ENCODE measurements at places on chromosomes 3 and 15. TPM values are rescaled to one million over a fixed set of nuclear protein-coding genes. Genes with fewer than 3 reads are reported as not detected.

GOLGA6A gene
- not detected for total RNA-seq

CCR9 gene
- total RNA-seq, result 0.27 TPM

DNA sequence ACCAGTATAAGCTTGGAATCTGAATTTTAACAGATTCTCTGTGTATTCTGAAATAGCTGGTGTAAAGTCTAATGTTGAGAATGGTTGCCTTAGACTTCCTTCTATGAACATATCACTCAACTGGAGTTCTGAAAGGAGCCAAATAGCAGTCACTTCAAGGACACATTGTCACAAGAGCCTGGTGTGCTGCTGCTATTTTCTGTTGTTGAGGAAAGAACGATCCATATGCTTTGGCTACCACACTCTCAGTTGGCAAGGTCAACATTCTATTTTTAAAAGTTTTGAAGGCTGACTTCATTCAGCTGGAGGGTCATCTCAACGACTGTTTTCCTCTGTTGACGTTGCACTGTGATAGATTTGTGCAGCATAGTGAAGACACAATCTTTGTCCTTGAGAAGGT, 248.7 kb downstream of the TUSC7 start:
- H3K27ac ChIP-seq, result no peak overlapping the region
- peaks cover 18% of the 10 kb centered on the region for H3K4me1 ChIP-seq
- no peaks in the 10 kb centered on the region for H3K36me3 ChIP-seq
- no peaks in the 10 kb centered on the region for H3K27me3 ChIP-seq
- DNase-seq, result no peak

DNA sequence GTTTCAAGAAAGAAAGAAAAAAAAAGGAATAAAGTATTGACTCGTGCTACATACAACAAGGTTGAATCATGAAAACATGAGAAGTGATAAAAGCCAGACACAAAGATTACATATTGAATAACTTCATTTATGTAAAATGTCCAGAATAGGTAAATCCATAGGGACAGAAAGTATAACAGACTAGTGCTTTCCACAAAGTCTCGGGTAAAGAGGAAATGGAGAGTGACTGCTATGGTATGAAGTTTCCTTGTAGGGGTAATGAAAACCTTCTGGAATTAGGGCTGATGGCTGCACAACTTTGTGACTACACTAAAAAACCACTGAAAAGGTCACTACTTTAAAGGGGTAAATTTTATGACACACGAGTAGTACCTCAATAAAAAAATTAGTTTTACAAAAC, 13.0 kb downstream of the LRRFIP2 start:
- H3K27ac ChIP-seq, result no peak overlapping the region
- H3K4me1 ChIP-seq, result no peaks in the 10 kb centered on the region
- no peak overlapping the region for H3K4me3 ChIP-seq
- no peaks in the 10 kb centered on the region for H3K36me3 ChIP-seq
- H3K27me3 ChIP-seq, result no peaks in the 10 kb centered on the region

CLRN1 gene
- not detected for total RNA-seq

GRCh38 chr15:89088605-89089315, 504 bp downstream of the ABHD2 start:
- H3K4me3 ChIP-seq, result peak overlapping the region; percentile 90
- peak overlapping the region; percentile 61 for H3K27ac ChIP-seq
- no peaks in the 10 kb centered on the region for H3K36me3 ChIP-seq
- peak; percentile 31 for DNase-seq
- H3K27me3 ChIP-seq, result no peaks in the 10 kb centered on the region
- peaks cover 63% of the 10 kb centered on the region for H3K4me1 ChIP-seq

GRCh38 chr3:22485954-22486353, 717.2 kb upstream of the UBE2E2 start:
- no peaks in the 10 kb centered on the region for H3K4me1 ChIP-seq
- H3K27me3 ChIP-seq, result no peaks in the 10 kb centered on the region
- H3K36me3 ChIP-seq, result no peaks in the 10 kb centered on the region
- no peak for DNase-seq

DNA sequence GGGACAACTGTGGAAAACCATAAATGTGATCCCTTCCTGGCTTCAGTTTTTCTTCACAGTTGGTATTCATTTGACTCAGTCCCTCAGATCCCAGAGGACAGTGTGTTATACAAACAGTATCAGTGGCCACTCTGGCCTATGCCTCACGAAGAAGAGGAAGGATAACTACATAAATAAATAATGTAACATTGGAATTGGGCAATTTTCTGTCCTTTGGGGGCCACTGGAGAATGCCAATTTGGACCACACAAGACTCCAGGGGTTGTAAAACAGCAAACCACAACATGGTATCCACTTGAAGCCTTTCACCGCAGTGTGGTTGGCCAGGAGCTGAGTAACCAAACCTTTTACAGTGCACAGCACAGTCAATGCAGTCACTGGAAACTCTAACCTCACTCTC, 1077.0 kb downstream of the ROBO2 start:
- DNase-seq, result no peak
- no peak overlapping the region for H3K27ac ChIP-seq
- no peak overlapping the region for H3K4me3 ChIP-seq
- H3K4me1 ChIP-seq, result peaks cover 6% of the 10 kb centered on the region
- H3K36me3 ChIP-seq, result no peaks in the 10 kb centered on the region

ALDH1L1 gene
- 1.3 TPM for total RNA-seq

DNA sequence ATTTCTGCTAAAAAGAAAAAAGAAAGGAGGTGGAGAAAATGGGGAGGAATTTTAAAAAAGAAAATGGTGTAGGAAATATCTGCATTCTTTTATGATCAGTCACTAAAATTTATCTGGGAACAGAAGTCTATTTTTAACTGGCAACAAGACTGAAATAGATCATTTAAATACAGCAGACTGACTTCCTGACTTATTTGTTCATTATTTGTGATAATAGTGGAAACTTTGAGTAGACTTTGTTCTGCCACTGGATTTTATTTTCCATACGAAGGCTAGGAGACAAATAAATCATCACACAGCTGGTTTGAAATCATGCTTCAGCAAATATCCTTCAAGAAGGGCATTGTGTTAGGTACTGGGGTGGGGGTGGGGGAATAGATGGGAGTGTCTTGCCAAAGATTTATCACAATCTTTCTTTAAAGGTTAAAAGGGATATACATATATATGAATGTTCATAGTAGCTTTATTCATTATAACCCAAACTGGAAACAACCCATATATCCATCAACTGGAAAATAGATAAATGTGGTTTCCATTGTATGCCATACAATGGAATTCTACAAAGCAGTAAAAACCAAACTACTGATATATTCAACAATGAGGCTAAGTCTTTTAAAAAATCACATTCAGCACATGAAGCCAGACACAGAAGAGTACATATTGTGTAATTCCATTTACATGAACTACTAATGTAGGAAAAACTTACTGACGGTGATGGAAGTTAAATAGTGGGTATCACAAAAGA, 4.7 kb upstream of the CLASP2 start:
- no peak overlapping the region for H3K27ac ChIP-seq
- H3K4me1 ChIP-seq, result peaks cover 6% of the 10 kb centered on the region
- DNase-seq, result peak; percentile 57
- H3K4me3 ChIP-seq, result no peak overlapping the region

DNA sequence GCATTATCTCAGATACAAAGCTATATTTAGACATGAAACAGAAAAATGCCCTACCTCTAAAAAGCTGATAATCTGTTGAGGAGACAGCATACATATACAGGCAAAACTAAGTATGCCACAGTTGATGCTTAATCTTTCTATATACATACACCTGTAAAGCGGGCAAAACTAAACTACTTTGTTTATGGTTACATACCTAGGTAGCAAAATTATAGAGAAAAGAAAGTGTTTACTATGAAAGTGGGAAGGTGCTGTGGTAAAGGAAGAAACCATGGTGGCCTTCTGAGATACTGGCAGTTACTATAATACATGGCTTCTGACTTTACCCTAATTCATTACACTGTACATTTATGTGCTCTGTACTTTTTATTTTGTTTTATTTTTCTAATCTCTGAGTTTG, 36.0 kb upstream of the NR1I2 start:
- DNase-seq, result no peak
- H3K27me3 ChIP-seq, result no peaks in the 10 kb centered on the region
- no peaks in the 10 kb centered on the region for H3K36me3 ChIP-seq
- no peaks in the 10 kb centered on the region for H3K4me1 ChIP-seq
- no peak overlapping the region for H3K4me3 ChIP-seq
- H3K27ac ChIP-seq, result no peak overlapping the region

Measured in cardiac muscle cell (in vitro differentiated cells and primary cell).